COLO829 (cell line): ENCODE measurements at places on chromosomes 5 and 9.

DNA sequence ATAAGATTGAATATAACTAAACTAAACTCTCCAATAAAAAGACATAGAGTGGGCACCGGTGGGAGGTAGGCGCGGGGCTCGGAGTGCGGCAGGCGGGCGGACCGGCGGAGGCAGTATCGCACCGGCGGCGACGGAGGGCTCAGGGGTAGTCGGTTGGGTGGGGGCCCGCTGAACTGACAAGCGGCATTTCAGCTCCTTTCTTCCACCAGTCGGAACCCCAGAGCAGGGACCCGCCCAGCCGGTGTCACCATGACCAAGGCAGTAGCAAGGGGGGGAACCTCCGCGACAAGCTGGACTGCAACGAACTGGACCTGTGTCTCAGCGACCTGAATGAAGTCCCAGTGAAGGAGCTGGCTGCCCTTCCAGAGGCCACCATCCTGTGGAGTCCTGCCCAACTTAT is 156.7 kb downstream of the HINT1 start:
- no peak for DNase-seq

DNA sequence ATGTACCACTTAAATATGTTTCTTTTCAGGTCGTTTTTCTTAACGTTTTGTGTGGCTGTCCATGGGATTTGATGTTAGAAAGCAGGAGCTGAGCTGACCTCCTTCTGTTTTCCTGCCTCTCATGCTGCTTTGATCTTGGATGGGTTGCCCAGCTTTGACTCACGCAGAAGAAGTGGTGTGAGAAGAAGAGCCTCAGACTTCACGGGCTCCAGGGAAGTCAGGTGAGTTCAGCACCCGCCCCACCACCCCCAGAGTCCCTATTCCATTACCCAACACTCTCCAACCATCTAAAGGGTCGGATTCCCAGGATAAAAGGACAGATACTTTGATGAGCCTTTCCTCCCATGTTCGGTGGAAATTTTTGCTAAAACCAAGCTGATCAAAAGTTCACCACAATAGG is 373.4 kb downstream of the IRX2 start:
- DNase-seq = no peak

- no peak for DNase-seq
Measured at GRCh38 chr5:34586117-34586885, 69.8 kb upstream of the RAI14 start.

- DNase-seq = no peak
Measured at GRCh38 chr9:14909601-14909960, 647 bp downstream of the FREM1 start.

DNA sequence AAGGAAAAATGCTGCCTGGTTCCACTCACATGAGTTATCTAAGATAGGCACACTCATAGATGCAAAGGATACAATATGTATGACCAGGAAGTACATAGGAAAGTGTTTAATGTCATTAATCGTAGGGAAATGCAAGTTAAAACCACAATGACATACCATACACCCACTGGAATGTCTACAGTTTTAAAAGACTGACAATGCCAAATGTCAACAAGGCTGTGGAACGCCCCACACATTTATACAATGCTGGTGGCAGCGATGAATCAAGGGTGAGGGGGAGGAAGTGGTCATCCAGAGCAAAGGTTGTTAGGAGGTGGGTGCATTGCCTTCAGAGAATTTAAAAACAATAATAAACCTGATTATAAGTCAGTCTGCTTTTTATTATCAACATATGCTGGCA is 437.8 kb downstream of the ARHGEF28 start:
- DNase-seq = peak; percentile 20

- peak; percentile 82 for DNase-seq
Measured at GRCh38 chr9:68964102-68964541, 49.8 kb downstream of the PRKACG start.

- peak; percentile 82 for DNase-seq
Measured at GRCh38 chr5:113202746-113203716, 226.4 kb downstream of the DCP2 start.

DNA sequence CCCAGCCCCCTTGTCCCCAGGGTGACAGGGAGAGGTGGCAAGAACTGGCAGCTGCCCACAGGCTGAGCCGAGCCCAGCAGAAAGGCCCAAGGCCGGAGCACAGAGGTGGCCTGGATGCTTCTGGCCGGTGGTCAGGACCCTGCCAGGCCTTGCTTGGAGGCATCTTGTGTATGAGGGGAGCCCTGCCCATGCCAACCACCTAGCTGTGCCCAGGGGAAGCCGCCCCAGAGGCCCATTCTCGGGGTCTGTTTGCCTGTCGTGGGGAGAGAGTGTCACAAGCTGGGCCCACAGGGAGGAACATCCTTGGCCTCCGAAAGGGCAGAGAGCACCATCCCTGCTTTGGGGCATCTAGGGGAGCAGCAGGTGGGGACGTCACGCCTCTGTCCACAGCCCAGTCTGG is 10.0 kb downstream of the NKD2 start:
- no peak for DNase-seq

- peak; percentile 29 for DNase-seq
Measured at GRCh38 chr5:38807570-38808483, 38.0 kb upstream of the OSMR start.

GRCh38 chr5:134541736-134542376 is 16.4 kb downstream of the JADE2 start:
- DNase-seq = no peak

- DNase-seq = no peak
Measured at GRCh38 chr9:27665136-27665535, 91.9 kb upstream of the C9orf72 start.

GRCh38 chr9:107690021-107690420 is 200.5 kb upstream of the KLF4 start:
- DNase-seq = no peak

DNA sequence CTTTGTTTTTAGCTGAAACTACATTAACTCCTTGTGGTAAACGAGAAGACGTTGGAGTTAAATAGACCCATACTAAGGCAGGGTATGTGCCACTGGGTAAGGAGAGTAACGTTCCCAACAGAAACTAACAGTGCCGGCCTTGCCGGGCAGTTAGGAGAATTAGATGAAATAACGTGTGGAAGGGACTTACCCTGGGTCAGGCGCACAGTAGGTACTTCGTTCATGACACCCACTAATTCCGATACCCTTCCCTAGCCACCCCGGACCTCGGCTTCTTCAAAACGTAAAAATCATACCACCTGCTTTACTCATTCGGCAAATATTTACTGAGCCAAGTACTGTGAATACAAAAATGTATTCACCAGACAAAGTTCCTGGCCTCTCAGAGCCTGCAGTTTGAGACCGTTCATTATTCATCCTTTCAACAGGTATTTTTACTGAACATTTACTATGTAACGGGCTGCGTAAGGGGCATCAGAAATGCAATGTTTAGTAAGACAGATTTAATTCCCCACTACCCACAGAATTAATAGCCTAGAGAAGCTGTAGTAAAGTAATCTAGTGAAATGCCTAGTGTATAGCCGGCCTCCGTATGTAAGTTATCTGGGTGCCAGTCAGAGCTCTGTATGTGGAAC is 3.2 kb upstream of the SMIM23 start:
- DNase-seq = no peak

DNA sequence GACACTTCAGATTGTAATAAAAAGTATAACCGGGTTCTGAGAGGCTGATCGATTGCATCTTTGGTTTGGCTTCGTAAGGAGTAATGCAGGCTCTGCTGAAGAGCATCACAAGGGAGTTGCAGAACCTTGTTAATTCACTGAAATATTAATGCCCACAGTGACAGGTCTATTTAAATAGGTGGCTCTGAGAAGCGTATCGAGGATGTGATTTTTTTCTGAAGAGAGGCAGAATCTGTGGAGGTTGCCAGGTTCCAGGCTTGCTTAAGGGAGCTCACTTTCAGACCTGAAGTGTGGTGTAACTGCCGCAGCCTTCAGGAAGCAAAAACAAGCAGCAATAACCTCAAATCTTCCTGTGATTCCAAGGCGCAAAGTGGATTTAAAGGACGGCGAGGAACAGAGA is 80.3 kb downstream of the ANKRD33B start:
- DNase-seq = no peak

DNA sequence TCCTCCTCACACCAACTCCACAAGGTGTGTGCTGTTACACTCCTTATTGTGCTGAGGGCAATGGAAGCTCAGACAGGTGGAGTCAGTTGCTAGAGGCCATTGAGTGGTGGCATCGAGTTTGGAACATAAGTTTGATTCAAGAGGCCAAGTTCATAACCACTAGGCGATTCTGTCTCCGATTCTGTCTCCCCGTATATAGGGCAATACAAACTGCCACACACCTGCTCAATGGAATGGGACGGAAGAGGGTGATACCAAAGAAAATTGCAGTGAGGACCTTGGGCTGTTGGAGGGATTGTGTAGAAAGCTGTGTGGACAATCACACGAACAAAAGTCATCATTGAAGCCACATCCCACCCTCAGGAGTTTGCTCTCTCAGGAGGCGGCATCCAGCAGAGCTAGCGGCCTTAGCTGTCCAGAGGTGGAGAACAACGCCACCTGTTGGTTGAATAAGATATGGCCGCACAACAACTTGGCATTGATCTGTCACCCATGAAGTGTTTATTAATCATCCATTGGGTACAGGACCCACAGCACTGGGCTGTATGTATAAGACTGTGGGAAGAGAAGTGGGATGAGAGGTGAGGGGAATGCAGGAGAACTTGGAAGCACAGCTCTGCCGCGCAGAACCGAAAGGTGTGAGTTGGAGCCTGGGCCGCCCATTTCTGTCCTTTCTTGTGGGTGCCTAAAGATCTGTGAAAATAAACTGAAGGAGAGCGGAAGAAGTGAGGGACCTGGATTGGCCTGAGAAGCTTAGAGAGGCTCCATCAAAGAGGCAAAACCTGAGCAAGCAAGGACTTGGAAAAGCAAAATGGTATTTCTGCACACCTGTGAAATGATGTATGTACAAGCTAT is 16.1 kb upstream of the NEUROG1 start:
- DNase-seq = peak; percentile 57

DNA sequence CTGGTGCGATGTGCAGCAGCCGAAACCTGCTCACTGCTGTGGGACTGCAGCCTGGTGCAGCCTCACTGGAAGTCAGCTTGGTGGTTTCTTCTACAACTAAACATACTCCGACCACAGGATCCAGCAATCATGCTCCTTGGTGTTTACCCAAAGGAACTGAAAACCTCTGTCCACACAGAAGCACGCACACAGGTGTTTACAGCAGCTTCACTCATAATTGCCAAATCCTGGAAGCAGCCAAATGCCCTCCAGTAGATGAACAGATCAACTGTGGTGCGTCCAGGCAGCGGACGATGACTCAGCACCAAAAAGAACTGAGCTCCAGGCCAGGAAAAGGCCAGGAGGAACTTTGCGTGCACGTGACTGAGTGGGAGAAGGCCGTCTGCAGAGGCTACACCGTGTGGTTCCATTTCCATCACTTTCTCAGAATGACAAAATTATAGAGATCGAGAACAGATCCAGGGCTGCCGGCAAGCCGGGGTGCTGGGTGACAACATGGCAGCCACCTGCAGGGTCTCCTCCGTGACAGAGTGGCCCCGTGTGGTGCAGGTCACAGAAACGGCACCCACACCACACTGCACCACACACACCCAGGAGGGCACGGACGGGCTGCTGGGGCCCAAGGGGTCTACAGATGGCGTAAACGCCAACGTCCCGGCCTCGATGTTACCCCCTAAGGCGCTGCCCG is 23.1 kb upstream of the NSMF start:
- DNase-seq = peak; percentile 84

DNA sequence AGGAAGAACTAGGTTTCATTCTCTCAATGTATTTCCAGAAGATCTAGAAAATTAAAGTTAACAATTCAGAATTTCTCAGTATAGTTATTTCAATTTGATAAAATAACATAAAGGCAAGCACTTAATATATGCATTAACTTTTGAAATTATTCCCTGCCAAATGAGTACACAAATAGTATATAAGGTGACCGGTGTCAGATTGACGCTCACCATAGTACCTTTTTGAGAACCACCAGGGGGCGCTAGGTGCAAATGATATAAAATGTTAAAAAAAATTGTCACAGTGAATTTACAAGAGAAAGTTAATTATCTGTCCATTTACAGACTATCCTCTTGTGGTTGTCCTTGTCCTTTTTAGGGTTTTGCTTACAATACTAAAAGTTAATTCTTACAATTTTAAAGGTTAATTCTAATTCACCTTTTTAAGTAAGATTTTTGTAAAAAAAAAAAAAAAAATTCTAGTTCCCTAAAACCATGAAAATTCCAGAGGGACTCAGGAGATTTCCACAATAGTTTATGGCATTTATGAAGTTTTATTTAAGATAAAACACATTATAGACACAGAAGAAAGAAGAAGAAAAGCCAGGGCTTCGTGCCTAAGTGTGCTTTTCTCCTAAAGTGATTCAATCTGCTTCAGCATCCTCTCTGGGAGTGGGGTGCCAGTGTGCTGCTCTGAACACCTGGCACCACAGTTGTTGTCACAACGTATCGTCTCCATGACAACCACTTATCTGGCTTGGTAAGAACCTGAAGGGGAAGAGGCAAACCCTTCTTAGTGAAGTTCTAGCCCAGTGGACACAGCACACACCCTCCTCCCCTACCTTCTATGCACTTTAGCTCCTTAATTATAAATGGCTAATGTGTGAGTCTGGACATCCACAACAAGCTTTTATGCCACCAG is 1.7 kb downstream of the ADAMTS16 start:
- peak; percentile 15 for DNase-seq

- DNase-seq = no peak
Measured at GRCh38 chr5:78433972-78434371, 73.6 kb downstream of the SCAMP1 start.

DNA sequence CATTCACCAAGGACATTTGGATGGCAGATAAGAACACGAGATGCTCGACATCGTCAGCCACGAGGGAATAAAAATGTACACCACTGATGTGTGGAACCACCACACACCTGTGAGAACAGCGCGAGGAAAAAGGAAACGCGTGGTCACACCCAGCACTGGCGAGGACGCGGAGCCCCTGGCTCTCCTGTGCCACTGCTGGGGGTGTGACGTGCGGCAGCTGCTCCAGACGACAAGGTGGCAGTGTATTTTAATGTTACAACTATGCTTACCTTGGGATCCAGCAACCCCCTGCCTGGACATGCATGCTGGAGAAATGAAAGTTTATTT is 13.6 kb upstream of the CEP72 start:
- DNase-seq = no peak

- peak; percentile 45 for DNase-seq
Measured at GRCh38 chr9:133188006-133188842, 20.8 kb downstream of the OBP2B start.

DNA sequence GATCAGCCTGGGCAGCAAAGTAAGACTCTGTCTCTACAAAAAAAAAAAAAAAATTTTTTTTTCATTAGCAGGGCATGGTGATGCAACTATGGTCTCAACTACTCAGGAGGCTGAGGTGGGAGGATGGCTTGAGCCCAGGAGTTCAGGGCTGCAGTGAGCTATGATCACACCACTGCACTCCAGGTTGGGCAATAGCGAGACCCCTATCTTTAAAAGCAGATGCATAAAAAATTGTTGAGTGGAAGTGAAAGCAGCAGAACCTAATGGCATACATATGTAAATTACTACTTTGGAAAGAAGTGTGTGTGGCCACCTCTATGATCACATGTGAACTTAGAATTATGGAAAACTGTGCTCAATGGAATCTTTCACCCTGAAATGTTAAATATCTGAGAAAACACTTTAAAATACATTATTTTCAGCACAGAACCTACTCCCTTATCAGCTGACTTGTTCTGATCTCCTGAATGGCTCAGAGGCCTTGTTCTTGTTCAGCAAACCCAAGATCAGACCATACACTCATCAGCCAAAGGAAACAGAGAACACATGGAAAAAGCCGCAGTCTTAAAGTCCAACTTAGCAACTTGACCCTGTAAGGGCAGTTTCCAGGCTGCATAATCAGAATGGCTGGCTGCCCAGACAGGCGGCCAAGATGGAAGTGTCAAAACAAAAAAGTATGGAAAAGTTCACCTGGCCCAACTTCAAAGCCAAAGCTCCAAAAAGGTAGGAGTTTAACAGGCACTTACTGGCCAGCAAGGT is 56.5 kb downstream of the SIL1 start:
- no peak for DNase-seq

- DNase-seq = no peak
Measured at GRCh38 chr9:111274737-111275136, 55.3 kb downstream of the OR2K2 start.
